Sigmoid colon (tissue), 7 donors: ENCODE measurements at places on chromosomes 7 and 10. TPM values are rescaled to one million over a fixed set of nuclear protein-coding genes. Genes with fewer than 3 reads are reported as not detected.

The RBM20 gene
- polyA plus RNA-seq: 0.64 TPM

The WEE2 gene
- polyA plus RNA-seq: not detected

DNA sequence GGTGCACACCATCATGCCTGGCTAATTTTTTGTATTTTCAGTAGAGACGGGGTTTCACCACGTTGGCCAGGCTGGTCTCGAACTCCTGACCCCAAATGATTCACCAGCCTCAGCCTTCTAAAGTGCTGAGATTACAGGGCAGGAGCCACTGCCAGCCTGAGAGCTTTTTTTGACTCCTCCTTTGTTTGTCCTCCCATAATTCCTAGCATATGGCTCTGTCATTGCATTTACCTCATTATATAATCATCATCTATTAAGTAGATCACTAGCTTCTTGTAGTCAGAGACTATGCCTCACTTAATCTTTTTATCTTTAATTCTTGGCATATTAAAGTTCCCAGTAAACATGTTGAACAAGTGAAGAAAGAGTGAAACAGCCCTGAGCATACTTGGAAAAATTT, 82.1 kb downstream of the CPEB3 start:
- H3K4me3 ChIP-seq: no peak overlapping the region
- no peaks in the 10 kb centered on the region for H3K27me3 ChIP-seq
- no peaks in the 10 kb centered on the region for H3K4me1 ChIP-seq
- H3K27ac ChIP-seq: peak overlapping the region; percentile 13
- no peaks in the 10 kb centered on the region for H3K36me3 ChIP-seq
- DNase-seq: no peak

- H3K4me3 ChIP-seq: no peak overlapping the region
- no peak overlapping the region for H3K27ac ChIP-seq
- H3K36me3 ChIP-seq: peaks cover 23% of the 10 kb centered on the region
- no peaks in the 10 kb centered on the region for H3K27me3 ChIP-seq
- peak; percentile 86 for DNase-seq
Measured at GRCh38 chr10:132659206-132660091, 121.9 kb downstream of the INPP5A start.

GRCh38 chr10:63240807-63241206, 107.7 kb downstream of the NRBF2 start:
- no peaks in the 10 kb centered on the region for H3K36me3 ChIP-seq
- no peak overlapping the region for H3K27ac ChIP-seq
- DNase-seq: no peak
- peaks cover 38% of the 10 kb centered on the region for H3K4me1 ChIP-seq
- no peak overlapping the region for H3K4me3 ChIP-seq
- H3K27me3 ChIP-seq: no peaks in the 10 kb centered on the region

DNA sequence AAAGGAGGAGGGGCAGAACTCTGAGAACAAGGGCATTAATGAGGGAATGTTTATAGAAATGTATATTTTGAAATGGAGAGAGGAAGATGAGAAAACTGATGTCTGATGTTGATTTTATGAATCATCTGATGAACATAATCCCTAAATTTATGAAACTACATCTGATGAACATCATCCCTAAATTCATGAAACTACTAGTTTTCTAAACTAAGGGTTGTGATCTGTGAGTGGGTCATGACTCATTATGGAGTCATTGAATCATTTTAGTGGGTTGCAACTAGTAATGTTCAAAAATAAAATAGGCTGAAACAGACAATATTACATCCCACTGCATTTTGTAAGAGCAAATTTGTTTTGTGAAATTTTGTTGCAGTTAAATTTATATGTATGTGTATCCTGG, 442.6 kb upstream of the TEX47 start:
- DNase-seq: no peak
- H3K36me3 ChIP-seq: no peaks in the 10 kb centered on the region
- no peak overlapping the region for H3K4me3 ChIP-seq
- no peaks in the 10 kb centered on the region for H3K4me1 ChIP-seq
- H3K27ac ChIP-seq: no peak overlapping the region

- peaks cover 2% of the 10 kb centered on the region for H3K4me1 ChIP-seq
- H3K36me3 ChIP-seq: no peaks in the 10 kb centered on the region
- no peak for DNase-seq
- no peak overlapping the region for H3K27ac ChIP-seq
- H3K4me3 ChIP-seq: no peak overlapping the region
- H3K27me3 ChIP-seq: no peaks in the 10 kb centered on the region
Measured at GRCh38 chr7:136136906-136137454, 159.8 kb upstream of the MTPN start.

- no peaks in the 10 kb centered on the region for H3K4me1 ChIP-seq
- no peaks in the 10 kb centered on the region for H3K27me3 ChIP-seq
- no peaks in the 10 kb centered on the region for H3K36me3 ChIP-seq
- DNase-seq: no peak
- H3K4me3 ChIP-seq: no peak overlapping the region
Measured at GRCh38 chr10:60224066-60224705, 165.5 kb downstream of the ANK3 start.

DNA sequence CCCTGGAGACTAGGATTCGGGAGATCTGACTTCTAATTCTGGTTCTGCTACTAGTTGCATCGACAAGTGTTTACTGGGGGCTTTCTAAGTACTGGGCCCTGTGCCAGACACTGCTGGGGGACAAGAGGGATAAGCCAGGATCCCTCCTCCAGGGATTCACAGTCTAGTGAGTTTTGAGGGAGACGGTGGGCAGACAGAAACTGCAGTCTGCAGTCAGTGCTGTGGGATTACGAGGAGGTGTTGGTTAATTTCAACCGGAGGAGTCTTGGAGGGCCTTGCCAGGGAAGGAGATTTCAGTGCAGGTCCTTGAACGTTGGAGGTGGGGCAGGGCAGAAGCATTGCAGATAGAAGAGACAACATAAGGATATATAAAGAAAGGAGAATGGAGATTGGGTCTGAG, 3.5 kb upstream of the KCNH2 start:
- H3K4me3 ChIP-seq: no peak overlapping the region
- no peaks in the 10 kb centered on the region for H3K36me3 ChIP-seq
- H3K27me3 ChIP-seq: no peaks in the 10 kb centered on the region
- no peaks in the 10 kb centered on the region for H3K4me1 ChIP-seq

The APBB1IP gene
- 11.4 TPM for polyA plus RNA-seq

DNA sequence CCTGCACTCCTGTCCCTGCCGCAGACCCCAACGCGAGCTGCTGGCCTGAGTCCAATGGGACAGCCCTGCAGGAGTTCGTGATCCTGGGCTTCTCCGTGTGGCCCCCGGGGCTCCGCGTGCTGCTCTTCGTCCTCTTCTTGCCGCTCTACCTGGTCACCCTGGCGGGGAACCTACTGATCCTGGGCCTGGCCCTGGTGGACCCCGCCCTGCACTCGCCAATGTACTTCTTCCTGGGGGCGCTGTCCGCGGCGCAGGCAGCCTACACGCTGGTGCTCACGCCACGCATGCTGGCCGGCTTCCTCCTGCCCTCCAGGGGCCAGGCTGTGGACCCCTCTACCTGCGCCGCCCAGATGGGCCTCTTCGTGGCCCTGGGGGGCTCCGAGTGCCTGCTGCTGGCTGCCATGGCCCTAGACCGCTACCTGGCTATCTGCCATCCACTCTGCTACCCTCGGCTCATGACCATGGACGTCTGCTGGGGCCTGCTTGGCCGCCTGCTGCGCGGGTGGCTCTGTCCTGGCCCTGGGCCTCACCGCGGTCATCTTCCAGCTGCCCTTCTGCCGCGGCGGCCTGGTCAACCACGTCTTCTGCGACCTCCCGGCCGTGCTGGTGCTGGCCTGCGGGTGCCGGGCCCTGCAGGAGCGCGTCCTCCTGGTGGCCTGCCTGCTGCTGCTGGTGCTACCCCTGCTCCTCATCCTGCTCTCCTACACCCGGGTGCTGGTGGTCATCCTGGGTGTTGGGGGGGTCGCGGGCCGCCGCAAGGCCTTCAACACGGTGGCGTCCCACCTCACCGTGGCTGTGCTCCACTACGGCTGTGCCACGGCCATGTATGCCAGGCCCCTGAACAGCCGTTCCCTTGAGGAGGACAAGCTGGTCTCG, 71.7 kb downstream of the RBAK start:
- H3K4me1 ChIP-seq: no peaks in the 10 kb centered on the region
- no peak overlapping the region for H3K27ac ChIP-seq
- no peak for DNase-seq
- no peak overlapping the region for H3K4me3 ChIP-seq
- H3K27me3 ChIP-seq: no peaks in the 10 kb centered on the region
- no peaks in the 10 kb centered on the region for H3K36me3 ChIP-seq

- H3K27ac ChIP-seq: no peak overlapping the region
- H3K27me3 ChIP-seq: no peaks in the 10 kb centered on the region
- no peak for DNase-seq
- no peaks in the 10 kb centered on the region for H3K4me1 ChIP-seq
- no peaks in the 10 kb centered on the region for H3K36me3 ChIP-seq
Measured at GRCh38 chr10:69994262-69994661, 58.4 kb upstream of the MACROH2A2 start.

The ZC3HAV1L gene
- polyA plus RNA-seq: 0.92 TPM

GRCh38 chr7:2299131-2299829, 15.0 kb downstream of the SNX8 start:
- DNase-seq: no peak
- H3K27ac ChIP-seq: peak overlapping the region; percentile 19
- no peaks in the 10 kb centered on the region for H3K4me1 ChIP-seq
- no peak overlapping the region for H3K4me3 ChIP-seq
- no peaks in the 10 kb centered on the region for H3K36me3 ChIP-seq
- H3K27me3 ChIP-seq: no peaks in the 10 kb centered on the region

DNA sequence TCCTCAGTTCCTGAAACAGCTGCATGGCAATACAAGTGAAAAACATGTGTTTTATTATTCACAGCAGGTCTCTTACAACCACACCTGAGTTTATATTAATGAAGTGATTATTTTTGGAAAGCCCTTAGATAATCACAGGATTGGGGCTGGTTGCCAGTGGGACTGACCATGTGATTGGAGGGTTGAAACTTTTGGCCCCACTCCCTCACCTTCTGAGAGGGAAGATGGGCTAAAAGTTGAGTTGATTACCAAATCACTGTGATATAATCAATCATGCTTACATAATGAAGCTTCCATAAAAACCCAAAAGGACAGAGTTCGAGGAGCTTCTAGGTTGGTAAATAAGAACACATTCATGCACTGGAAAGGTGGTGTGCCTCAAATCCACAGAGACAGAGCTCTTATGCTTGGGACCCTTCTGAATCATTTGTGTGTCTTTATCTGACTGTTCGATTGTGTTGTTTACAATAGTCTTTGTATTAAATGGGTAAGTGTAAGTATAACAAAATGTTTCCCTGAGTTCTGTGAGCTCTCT, 393.9 kb downstream of the RPS24 start:
- H3K27me3 ChIP-seq: no peaks in the 10 kb centered on the region
- no peak overlapping the region for H3K4me3 ChIP-seq
- H3K27ac ChIP-seq: no peak overlapping the region
- no peaks in the 10 kb centered on the region for H3K36me3 ChIP-seq
- H3K4me1 ChIP-seq: no peaks in the 10 kb centered on the region

DNA sequence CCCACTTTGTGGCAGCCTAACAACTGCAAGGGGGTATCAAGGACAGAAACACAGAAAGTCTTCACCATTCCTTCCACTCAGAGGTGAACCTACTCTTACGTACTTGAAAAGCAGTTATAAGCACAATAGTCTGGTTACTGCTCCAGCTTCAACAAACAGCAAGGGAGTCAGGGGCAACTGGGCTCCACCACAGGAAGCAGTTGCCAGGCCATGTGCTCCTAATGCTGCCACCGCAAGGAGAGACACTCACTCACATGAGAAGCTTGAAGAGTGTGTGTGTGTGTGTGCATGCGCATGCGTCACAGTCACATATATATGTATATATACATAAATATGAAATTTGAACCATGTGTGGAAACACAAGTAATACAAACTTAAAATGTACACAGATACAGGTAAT, 65.5 kb downstream of the GRB10 start:
- no peak overlapping the region for H3K27ac ChIP-seq
- H3K4me3 ChIP-seq: no peak overlapping the region
- peaks cover 54% of the 10 kb centered on the region for H3K4me1 ChIP-seq
- H3K36me3 ChIP-seq: no peaks in the 10 kb centered on the region

The BTBD16 gene
- polyA plus RNA-seq: not detected

- H3K27me3 ChIP-seq: no peaks in the 10 kb centered on the region
- no peak overlapping the region for H3K4me3 ChIP-seq
- H3K36me3 ChIP-seq: no peaks in the 10 kb centered on the region
- H3K4me1 ChIP-seq: peaks cover 3% of the 10 kb centered on the region
- no peak overlapping the region for H3K27ac ChIP-seq
Measured at GRCh38 chr7:115116773-115117715, 195.2 kb downstream of the MDFIC start.

The ANK3 gene
- polyA plus RNA-seq: 29.4 TPM

The CFAP43 gene
- polyA plus RNA-seq: not detected

DNA sequence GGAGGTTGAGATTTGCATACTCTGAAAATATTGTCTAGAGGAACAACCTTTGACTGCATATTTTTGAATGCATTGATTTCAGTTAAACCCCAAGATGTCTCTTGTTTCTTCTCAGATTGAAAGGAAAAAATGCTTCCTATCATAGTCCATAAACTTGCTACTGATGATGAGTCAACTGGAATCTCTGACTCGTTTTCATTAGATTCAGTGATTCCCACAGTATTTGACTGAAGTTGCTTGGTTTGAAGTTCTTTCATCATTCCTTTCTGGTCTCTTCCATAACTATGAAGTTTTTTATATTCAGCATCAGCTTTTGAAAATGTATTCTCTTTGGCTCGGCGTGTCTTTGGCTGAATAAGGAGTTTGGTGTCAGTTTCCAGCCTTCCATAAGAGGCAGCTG, 10.7 kb downstream of the PEX1 start:
- no peaks in the 10 kb centered on the region for H3K27me3 ChIP-seq
- peaks cover 63% of the 10 kb centered on the region for H3K36me3 ChIP-seq
- no peak overlapping the region for H3K27ac ChIP-seq

DNA sequence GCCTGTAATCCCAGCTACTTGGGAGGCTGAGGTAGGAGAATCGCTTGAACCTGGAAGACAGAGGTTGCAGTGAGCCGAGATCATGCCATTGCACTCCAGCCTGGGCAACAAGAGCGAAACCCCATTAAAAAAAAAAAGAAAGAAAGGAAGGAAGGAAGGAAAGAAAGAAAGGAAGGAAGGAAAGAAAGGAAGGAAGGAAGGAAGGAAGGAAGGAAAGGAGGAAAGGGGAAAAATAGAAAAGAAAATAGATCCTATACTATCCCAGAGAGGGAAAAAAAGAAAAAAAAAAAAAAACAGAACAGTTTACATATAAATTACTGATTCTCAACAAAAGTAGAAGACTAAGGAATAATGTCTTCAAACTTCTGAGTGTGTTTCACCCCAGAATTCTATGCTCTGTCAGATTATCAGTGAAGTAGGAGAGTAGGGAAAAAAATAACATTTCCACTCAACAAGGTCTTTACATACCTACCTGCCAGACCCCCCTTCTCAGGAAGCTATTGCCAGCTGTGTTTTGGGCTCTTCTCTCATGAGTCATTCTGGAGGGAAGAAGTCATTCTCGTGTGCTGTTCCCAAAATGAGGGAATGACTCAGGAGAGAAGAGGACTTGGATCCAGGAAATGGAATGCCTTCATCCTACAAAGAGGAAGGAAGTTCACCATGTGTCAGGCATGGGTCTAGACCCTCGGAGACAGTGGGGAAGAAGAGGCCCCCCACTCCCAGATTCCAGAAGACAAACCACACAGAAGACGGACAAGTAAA, 20.9 kb downstream of the RGS10 start:
- H3K36me3 ChIP-seq: peaks cover 5% of the 10 kb centered on the region
- no peak overlapping the region for H3K27ac ChIP-seq
- H3K4me1 ChIP-seq: peaks cover 41% of the 10 kb centered on the region
- no peak for DNase-seq
- H3K27me3 ChIP-seq: no peaks in the 10 kb centered on the region
- no peak overlapping the region for H3K4me3 ChIP-seq

GRCh38 chr7:382043-382400, 92.1 kb downstream of the FOXL3 start:
- H3K27me3 ChIP-seq: no peaks in the 10 kb centered on the region
- peaks cover 15% of the 10 kb centered on the region for H3K4me1 ChIP-seq
- H3K4me3 ChIP-seq: no peak overlapping the region
- no peak for DNase-seq
- no peak overlapping the region for H3K27ac ChIP-seq

The SPDYE11 gene
- not detected for polyA plus RNA-seq

The ANKRD61 gene
- not detected for polyA plus RNA-seq
